ENCODE measurements at places on chromosomes 3 and 15.

GRCh38 chr15:99187936-99188335 is 61.4 kb downstream of the TTC23 start:
- DNase-seq: no peak

DNA sequence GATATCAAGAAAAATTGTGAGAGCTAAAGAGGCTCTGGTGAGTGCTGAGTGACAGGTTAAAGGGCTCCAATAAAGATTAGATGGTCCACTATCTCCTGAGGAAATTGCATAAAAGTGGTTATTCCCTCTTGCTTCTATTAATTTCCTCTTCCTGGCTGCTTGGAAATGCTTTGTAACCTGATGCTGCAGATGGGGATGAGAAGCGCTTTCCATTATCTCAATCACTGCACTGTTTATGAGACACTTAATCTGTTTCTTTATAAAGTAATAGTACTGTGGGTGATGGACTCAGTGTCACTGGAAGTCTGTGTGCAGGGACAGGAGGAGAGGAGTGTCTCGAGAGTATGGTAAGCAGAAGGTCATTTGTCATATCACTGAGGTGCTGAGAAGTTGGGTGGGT is 305.3 kb downstream of the EPHB1 start:
- no peak for DNase-seq

- DNase-seq: no peak
Measured at GRCh38 chr3:134847349-134847748, 52.3 kb downstream of the EPHB1 start.

- DNase-seq: peak; percentile 96
Measured at GRCh38 chr3:195863121-195864061, 45.0 kb downstream of the TNK2 start.

DNA sequence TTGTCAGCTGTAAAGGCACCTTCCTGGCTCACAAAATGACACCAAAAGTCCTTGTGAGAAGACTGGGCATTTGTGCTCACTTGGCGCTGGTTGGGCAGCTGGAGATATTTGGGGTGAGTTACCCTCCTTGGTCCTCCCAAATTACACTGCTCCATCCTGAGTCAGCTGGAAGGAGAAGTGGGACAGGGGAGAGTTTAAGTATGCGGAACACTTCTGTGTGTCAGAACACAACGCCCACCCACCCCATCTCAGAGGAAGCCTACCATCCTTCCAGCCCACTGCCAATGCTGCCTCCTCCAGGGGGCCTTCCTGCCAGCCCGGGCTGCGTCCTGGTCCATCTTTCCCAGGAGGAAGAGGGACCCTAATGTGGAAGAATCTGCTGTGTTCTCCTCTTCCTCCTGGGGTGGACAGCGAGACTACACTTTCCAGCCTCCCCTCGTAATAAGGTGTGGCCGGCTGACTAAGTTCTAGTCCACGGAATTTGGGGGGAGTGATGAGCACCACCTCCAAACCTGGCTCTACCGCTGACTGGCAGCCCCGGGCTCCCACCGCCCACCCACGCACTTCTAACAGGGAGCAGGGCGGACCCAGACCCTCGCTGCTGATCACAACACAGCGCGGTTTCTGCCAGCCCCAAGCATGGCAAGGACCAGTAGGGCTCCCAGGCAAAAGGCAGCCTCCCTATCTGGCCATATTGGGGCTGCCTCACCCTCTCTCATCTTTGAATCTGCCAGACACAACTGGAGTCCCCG is 265.0 kb downstream of the XXYLT1 start:
- no peak for DNase-seq

GRCh38 chr3:177210744-177211502 is 13.6 kb upstream of the TBL1XR1 start:
- DNase-seq: no peak

DNA sequence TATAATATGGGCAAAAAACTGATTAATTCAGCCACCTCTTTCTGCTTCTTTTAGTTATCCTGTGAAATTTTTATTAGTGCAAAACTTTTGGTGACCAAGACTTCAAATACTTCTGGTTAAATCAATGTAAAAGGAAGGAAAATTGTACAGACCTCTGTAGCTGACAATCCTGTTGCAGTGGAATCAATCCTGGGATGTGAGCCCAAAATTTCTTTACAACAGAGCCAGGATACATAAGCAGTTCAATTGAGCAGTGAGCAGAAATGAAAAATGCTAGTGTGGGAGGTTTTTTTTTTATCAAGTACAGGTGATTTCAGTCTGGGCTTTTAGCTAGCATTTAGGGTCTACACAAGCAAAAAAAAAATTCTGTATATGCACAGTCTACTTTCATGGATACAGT is 398.0 kb downstream of the OTOL1 start:
- DNase-seq: no peak

GRCh38 chr15:30978328-30978727 is 13.1 kb downstream of the MTMR10 start:
- no peak for DNase-seq

GRCh38 chr3:10397879-10398278 is 77.0 kb upstream of the SEC13 start:
- no peak for DNase-seq

GRCh38 chr3:102444101-102444500 is 9.3 kb downstream of the ZPLD1 start:
- no peak for DNase-seq

- no peak for DNase-seq
Measured at GRCh38 chr3:179028408-179028807, 43.2 kb downstream of the ZMAT3 start.

- no peak for DNase-seq
Measured at GRCh38 chr3:10457560-10457959, 47.8 kb downstream of the ATP2B2 start.

GRCh38 chr3:187150599-187150998 is 11.3 kb upstream of the RPL39L start:
- no peak for DNase-seq

GRCh38 chr15:60551781-60552161 is 72.8 kb upstream of the ICE2 start:
- no peak for DNase-seq

GRCh38 chr3:4588466-4588865 is 95.3 kb downstream of the ITPR1 start:
- DNase-seq: peak; percentile 72

GRCh38 chr3:58603606-58604005 is 26.4 kb upstream of the FAM107A start:
- no peak for DNase-seq

GRCh38 chr3:27325419-27325818 is 43.8 kb downstream of the NEK10 start:
- DNase-seq: no peak

DNA sequence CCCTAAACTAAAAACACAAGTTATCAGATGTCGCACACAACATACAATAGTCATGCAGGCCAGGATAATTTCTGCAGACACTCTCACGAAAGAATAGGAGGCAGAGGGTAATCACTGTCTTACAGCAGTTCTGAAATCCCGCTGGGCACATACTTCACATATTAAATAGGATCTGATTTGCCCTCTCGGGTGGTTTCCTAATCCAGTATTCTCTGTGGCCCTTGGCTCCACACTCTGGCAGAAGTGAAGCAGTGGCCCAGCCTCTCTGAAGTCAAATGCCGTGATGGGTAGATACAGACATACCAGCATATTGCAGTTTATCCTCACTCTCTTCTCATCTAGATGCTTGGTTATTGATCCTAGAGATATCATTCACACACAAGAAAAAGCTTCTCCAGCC is 19.0 kb downstream of the GADL1 start:
- DNase-seq: no peak

GRCh38 chr15:90550919-90551318 is 21.2 kb downstream of the CRTC3 start:
- no peak for DNase-seq

DNA sequence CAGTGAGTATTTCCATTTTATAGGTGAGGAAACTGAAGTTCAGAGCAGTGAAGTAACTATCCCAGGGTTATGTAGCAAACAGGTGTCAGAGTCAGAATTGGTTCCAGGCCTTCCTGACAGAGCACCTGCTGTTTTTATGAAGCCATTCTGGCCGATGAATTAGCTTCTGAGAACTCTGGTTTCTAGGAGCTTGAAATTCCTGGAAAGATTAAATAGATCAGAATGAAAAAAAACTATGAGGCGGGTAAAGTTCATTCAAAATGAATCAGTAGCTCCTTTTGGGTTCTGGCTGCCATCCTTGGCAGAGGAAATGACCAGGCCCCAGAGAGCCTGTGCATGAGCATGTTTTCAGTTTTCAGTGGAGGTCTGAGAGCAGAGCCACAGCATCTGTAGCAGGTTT is 59.3 kb upstream of the CFAP161 start:
- no peak for DNase-seq

DNA sequence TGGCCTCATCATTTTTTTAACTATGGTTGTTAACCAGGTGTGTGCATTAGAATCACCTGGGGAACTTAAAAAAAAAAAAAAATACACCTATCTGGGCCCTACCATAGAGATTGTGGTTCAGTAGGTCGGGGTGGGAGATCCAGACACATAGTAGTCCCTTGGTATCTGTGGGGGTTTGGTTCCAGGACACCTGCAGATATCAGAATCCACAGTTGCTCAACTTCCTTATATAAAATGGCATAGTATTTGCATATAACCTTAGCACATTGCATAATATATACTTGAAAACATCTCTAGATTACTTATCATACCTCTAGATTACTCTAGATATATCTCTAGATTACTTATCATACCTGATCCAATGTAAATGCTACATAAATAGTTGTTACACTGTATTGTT is 5.0 kb downstream of the IQGAP1 start:
- no peak for DNase-seq

DNA sequence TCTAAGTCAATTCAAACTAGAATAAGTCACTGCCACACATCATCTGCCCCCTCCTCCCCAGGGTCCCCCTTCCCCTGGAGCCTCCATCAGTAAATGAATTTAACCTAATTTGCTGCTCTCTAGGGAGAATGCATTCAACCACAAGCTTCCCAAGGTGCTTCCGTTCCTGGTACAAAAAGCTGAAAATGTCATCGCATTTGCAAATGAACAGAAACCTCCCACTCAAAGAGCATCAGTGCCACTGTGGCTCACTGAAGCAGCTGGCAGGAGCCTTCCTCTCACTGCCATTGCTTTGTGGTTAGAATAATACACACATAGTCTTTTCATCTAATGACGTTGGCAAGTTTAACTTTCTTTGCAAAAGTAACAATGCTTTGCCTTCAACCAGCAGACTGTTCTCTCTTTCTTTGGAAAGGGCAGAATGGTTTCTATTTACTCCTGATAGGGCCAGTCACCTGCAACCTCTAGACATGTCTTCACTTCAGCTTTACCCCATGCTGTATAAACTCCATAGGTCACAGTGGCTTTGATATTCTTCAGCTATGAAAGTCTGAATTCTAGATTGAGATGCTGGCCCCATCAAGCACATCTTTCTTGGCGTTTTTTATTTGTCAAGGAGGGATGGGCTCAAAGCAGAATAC is 238.1 kb downstream of the CPNE4 start:
- no peak for DNase-seq

- peak; percentile 80 for DNase-seq
Measured at GRCh38 chr3:15271785-15272381, 60.5 kb downstream of the SH3BP5 start.

DNA sequence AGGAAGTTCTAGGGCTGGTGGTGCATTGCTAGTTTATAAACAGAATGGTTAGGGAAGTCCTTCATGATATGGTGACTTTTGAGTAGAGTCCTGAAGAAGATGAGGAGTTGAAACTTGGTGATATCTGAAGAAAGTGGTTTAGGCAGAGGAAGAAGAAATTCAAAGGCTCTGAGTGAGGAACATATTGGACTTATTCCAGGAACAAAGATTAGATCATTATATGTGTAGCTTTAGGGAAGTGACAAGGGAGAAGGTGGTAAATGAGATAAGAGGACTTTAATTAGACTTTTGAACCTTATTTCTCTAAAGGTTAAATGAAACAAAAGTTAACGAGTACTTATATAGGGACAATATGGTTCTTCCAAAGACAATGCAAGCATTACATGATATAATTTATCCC is 286.7 kb downstream of the DOCK3 start:
- no peak for DNase-seq

- DNase-seq: peak; percentile 72
Measured at GRCh38 chr3:133459400-133459799, 59.5 kb downstream of the BFSP2 start.

GRCh38 chr3:36250191-36250590 is 130.1 kb upstream of the STAC start:
- no peak for DNase-seq

DNA sequence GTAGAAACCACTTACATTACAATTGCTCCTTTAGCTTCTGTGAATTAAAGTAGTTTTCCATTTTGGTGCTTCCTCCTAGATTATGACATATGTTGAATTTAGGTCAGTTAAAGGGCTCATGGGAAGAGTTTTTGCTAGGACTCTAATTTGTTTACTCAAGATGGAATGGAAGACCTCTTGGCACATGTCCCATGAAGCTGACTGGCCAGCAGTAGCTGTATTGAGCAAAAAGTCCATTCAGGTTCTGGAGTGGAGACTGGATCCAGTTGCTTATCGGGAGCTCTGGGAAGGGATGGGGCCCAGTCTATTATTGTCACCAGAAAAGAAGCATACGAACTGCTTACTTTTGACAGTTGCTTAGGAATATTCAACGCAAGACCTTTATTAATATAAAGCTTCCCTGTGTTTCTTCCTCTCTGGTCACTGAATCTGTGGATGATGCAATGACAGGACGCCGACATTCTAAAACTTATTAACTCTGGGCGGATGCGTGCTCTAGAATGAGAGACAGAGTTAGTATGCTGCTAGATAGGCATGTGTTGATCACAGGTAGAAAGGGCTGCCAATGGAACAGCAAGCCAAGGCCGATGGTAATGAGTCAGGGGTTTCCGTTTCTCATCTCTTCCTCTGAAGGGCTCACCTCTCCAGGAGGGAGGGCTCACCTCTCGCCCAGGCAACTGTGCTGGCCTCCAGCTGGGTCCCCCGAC is 155.8 kb downstream of the NR1D2 start:
- no peak for DNase-seq

- DNase-seq: no peak
Measured at GRCh38 chr3:81378552-81379293, 382.7 kb downstream of the GBE1 start.

DNA sequence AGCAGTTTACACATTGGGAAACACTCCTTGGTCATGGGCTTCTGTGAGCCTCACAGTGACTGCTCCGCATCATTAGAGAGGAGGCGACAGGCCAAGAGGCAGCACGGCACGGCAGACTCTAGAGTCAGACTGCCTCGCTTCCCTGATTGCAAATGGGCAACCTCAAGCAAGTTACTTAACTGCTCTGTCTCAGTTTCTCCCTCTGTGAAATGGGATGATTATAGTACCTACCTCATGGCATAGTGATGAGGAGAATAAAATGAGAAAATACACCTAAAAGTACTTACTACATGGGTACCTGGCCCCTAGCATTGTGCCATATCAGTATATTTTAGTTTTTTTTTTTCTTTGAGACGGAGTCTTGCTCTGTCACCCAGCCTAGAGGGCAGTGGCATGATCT is 4.0 kb upstream of the RCCD1 start:
- DNase-seq: no peak

Data from sigmoid colon (tissue), 7 donors.